ENCODE measurements at places on chromosomes 12 and 14. TPM values are rescaled to one million over a fixed set of nuclear protein-coding genes. Genes with fewer than 3 reads are reported as not detected.

Gene DCN
- 392 TPM for total RNA-seq

Gene PFDN5
- 366 TPM for total RNA-seq

Gene NTS
- not detected for total RNA-seq

Gene ADCY4
- total RNA-seq = 23.7 TPM

Gene DIO2
- total RNA-seq = 4.9 TPM

Gene TPPP2
- total RNA-seq = 3.2 TPM
